Activated T-helper 2 cell treated with anti-CD3 and anti-CD28 coated beads, Interferon-gamma antibody, Interleukin-2, Interleukin-4, amounts not matched to agents 10 μg/mL and 5 μg/mL and 100 μg/mL, durations not matched to agents 14 hours and 24 hours and 36 hours (primary cell): ENCODE measurements at places on chromosomes 16 and 17. TPM values are rescaled to one million over a fixed set of nuclear protein-coding genes. Genes with fewer than 3 reads are reported as not detected.
A peak's percentile ranks its signal among the peaks of the same experiment; 100 is the strongest.

- no peak for DNase-seq
Observed at GRCh38 chr16:46949241-46949892, 24.1 kb downstream of the DNAJA2 start.

DNA sequence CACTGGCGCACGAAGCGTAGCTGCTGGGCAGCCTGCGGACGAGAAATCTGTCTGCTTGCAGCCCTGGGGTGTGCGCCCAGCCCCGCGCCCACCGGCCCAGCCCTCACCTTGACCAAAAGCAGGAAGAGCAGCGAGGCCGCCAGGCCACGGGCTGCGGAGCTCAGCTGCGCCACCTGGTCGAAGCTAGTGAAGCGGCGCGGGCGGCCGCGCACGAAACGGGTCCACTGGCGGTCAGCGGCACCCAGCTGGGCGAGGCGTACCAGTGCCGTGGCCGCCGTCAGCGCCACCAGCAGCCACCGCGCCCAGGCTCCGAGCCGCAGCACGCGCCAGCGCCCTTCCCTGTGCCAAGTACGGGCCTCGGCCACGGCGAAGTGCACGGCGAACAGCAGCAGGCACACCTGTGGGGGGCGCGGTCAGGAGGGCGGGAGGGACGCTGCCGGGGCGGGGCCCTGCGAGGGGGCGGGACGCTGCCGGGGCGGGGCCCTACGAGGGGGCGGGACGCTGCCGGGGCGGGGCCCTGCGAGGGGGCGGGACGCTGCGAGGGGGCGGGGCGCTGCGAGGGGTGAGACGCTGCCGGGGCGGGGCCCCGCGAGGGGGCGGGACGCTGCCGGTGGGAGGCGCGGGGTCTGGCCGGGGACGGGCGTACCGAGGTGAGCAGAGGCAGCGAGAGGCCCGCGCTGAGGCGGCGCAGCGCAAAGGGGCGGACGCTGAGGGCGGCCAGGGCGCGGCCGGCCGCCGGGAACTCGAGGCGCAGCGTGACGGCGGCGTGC is 43.2 kb downstream of the TSC2 start:
- DNase-seq = no peak

- DNase-seq = peak; percentile 69
Observed at GRCh38 chr17:17849845-17850373, 13.1 kb upstream of the SREBF1 start.

DNA sequence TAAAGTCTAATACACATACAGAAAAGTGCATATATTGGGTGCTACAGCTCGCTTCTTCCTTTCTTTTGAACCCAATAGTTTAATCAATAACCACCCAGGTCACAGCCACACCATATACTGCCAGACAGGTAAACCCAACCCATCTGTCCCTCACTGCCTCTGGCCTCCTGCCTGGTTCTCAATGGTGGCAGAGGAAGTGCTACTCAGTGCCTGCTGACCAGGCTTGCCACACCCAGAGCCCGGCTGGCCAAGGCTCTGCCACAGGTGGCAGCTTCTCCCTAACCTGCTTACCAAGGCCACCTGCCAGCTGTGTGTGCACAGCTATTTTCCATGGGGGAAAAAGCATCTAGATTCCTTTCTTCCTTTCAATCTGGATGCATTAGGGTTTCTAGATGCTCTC is 584 bp downstream of the PMP22 start:
- DNase-seq = no peak

- DNase-seq = no peak
Observed at GRCh38 chr17:55420776-55421178, 858 bp downstream of the MMD start.

DNA sequence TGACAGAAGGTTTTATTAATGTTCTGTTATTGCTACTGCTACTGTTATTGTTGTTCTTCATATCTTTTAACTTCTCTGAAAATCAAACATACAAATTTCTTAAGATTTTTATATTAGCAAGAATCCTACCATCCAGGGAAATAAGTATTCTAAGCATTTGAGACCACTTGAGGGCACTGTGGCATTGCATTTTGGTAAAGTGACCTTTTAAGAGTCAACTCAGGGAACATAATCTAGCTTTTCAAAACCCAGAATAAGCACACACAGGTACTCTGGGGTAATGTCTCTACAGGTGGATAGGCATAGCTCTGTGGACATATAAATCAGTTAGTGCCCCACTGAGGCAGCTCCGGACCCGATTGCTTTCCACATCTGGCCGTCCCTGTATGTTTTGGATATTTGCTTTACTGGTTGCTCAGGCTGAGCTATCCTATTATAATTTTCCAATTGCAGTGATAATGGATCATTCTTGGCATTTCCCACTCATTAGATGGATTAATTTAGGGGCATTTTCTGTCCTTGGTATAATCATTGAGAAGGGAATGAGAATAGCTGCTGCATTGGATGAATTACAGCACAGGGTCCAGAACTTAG is 1425.1 kb upstream of the CDH8 start:
- DNase-seq = no peak

GRCh38 chr16:56336711-56337110 is 88.6 kb downstream of the AMFR start:
- DNase-seq = no peak

GRCh38 chr16:2814551-2815298 is 2.3 kb upstream of the PRSS21 start:
- no peak for DNase-seq

- DNase-seq = no peak
Observed at GRCh38 chr16:30087181-30087898, 4.4 kb downstream of the TBX6 start.

- DNase-seq = peak; percentile 15
Observed at GRCh38 chr16:80924372-80924978, 82.2 kb downstream of the CMC2 start.

DNA sequence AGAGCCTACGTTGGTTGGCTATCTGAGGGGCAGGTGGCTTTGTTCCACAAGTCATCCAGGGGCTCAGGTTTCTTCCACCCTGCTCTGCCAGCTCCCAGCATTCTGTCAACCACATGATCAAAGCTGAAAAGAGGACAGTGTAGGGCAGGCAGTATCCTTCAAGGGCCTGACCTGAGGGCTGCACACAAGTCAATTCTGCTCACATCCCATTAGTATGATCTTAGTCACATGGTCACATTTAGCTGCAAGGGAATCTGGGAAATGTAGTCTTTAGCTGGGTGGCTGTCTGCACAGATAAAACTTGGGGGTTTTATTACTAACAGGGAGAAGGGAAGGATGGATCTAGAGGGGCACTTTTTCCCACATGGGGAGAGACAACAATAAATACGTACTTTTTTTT is 97.3 kb downstream of the SALL1 start:
- no peak for DNase-seq

DNA sequence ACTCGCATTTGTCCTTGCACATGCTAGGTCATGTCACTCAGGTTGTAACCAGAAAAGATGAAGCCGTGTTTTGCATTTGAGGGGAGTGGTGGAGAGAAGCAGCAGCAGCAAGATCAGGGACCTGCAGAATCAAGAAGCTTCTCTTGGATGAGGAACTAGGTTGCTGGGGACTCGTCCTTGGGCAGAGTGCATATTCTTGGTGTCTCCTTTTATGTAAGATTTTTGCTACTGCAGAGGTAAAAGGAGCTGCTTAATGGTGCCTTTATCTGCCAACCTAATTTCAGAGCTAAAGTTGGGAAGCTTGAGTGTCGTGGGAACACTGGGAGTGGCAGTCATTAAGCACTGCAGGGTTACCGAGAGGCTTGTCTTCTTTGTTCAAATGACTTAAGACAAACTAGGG is 236.5 kb downstream of the MAP2K4 start:
- no peak for DNase-seq

The KRT33B gene
- total RNA-seq = not detected in 2 replicates

The LRRC36 gene
- total RNA-seq = 0.60 and 0.89 TPM in 2 replicates

The PDILT gene
- total RNA-seq = 0.07 TPM in 1 of 2 replicates, not detected in the other

- DNase-seq = no peak
Observed at GRCh38 chr17:12686486-12686885, 20.8 kb downstream of the MYOCD start.

- no peak for DNase-seq
Observed at GRCh38 chr17:49146620-49147306, 14.2 kb downstream of the B4GALNT2 start.

The CCDC40 gene
- 0.18 TPM in 1 of 2 replicates, not detected in the other for total RNA-seq

- no peak for DNase-seq
Observed at GRCh38 chr16:68229431-68230175, 6.3 kb downstream of the ESRP2 start.

DNA sequence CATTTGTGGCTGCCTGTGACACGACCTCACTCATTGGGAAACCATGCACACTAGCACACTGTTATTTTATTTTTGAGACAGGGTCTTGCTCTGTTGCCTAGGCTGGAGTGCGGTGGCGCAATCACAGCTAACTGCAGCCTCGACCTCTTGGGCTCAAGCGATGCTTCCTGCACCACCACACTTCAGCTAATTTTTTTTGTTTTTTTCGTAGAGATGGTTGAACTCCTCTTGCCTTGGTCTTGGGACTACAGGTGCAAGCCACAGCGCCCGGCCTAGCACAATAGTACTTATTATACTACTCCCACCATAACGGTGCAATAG is 2.8 kb upstream of the NPTX1 start:
- DNase-seq = no peak

The CNGB1 gene
- not detected in 2 replicates for total RNA-seq

DNA sequence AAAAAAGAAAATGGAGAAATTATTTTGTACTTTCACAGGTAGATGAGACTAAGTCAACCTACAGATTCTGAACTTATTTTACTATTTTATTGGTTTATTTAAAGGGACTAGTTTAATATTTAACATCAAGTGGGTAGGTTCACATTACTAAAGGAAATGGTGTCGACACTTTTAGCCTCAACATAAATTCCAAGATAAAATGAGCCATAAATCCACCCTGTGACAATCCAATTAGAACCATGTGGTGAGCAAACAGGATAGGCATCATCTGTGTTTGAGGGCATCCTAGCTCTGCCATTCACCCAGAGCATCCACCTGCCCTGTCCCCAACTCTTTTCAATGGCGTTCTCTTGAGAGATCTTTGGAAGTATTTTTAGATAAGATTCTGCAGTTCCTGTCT is 92.8 kb upstream of the PMFBP1 start:
- DNase-seq = no peak

DNA sequence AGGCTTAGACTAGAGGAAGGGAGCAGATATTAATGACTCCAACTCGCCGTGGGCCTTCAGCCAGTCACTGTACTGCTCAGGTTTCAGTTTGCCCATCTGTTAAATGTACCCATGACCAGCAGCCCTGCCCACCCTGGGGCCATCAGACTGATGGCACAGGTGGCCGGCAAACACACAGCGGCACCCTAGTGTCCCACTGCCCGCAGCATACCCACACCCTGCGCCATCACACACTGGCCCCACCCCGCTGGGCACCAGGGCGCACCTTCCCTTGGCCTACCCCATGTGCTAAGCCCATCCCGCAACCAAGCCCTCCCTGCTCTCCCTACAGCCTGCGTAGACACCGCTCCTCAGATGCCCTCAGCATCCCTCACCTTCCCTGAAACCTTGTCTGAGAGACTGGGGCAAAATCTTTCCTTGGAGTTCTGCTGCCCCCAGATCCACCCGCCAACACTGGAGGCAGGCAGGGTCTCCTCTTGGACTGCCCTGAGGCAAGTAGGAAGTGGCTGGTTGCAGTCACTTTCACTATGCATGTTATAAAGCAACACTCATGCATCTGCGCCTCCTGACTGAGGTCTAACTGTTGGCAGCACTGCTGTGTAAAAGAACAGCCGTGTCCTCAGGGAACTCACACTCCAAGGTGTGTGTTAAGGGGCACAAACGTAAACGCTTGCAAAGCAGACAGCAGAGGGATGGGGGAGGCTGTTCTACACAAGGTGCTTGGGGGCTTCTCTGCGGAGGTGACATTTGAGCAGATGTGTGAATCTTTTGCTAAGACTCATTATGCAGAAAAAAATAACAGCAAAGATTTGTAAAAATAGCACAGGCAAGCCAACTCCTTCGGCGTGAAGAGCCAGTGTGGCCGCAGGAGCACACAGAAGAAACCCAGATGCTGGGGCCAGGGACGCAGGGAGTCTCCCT is 6.7 kb upstream of the BCAR1 start:
- no peak for DNase-seq
